Memory B cell (primary cell): ENCODE measurements at places on chromosomes 7 and 10.

DNA sequence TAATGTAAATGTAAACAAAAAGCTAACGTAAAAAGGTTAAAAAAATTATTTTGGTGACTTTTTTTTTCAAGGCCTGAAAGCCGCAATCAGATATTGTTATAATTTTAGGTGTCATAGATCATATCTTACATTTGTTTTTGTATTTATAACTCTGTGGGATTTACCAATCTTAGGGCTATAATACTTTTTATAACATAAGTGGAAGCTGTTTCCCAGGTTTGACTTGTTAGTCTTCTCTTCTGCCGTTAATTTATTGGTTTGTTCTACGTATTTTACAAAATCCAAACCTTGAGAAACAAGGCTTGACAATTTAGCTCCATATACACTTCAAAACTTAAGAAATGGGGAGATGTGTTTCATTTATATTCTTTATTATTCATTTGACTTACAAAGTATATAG is 119.4 kb downstream of the EVX1 start:
- no peaks in the 10 kb centered on the region for H3K36me3 ChIP-seq
- no peak overlapping the region for H3K27ac ChIP-seq
- peaks cover 10% of the 10 kb centered on the region for H3K27me3 ChIP-seq
- DNase-seq = no peak
- no peak overlapping the region for H3K4me3 ChIP-seq
- H3K4me1 ChIP-seq = peaks cover 3% of the 10 kb centered on the region

DNA sequence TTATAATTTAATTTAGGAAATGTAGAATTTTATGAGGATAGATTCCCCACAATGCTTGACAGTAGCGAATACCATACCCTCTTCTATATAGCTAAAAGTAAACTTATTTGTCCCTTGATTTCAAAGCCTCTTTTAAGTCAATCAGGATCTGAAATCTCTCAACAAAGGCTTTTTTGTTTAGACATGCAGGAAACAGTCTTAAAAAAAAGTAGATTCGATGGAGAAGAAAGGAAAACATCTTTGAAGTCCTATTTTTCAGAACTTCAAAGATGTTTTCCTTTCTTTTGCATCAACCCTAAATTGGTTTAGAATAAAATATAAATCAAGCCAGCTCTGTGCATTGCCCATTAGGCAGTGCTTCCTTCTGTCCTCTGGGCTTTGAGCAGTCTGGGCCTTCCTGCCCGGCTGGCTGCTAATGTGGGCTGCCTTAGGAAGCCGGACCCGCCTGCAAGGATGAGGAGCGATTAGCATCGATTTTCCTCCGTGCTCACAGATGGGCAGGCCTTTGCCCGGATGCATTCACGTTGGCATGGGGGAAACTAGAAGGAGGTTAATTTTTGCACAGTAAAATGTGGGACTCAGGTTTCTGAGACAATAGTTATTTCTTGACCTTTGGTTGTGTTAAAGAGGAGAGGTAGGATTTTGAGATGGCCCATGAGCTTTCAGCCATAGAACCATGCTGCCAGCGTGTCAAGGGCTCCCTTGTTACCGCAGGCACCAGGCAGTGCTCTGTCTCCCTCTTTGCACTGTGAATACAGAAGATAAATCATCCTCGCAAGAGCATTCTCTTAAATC is 15.5 kb downstream of the MSRB2 start:
- H3K36me3 ChIP-seq = peaks cover 33% of the 10 kb centered on the region
- H3K27ac ChIP-seq = no peak overlapping the region
- no peaks in the 10 kb centered on the region for H3K27me3 ChIP-seq
- DNase-seq = no peak

DNA sequence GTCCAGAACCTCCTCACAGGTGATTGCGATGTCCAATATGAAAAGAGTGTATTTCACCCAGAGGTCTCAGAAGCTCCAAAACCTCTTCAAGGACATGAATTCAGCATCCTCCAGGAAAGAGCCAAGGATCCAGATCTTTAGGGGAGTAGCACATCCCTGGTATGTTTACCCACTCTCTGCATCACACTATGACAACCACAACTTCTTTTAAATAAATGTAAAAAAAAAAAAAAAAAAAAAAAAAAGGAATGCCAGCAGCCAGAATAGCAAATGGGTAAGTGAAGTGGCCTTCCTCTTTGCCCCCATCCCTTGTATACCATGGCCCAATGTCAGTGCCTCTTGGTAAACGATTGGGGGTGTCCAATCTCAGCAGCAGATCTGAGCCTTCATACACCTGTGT is 67.3 kb downstream of the SORBS1 start:
- H3K4me1 ChIP-seq = no peaks in the 10 kb centered on the region
- no peaks in the 10 kb centered on the region for H3K36me3 ChIP-seq
- no peak for DNase-seq
- H3K4me3 ChIP-seq = no peak overlapping the region
- H3K27me3 ChIP-seq = peaks cover 19% of the 10 kb centered on the region

DNA sequence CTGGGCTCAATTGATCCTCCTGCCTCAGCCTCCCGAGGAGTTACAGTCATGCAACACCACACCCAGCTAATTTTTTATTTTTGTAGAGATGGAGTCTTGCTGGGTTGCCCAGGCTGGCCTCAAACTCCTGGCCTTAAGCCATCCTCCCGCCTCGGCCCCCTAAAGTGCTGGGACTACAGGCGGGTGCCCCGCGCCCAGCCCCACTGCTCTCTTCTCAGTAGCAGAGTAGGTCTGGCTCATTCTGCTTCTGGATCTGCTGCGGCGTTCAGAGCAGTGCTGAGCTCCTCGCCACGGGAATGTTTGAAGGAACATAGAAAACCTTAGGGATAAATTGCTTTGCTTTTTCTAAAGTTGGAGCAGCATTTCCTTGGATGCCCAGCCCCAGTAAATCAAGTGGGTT is 27.4 kb downstream of the WIPI2 start:
- DNase-seq = no peak
- H3K4me3 ChIP-seq = no peak overlapping the region
- H3K27me3 ChIP-seq = no peaks in the 10 kb centered on the region
- peaks cover 13% of the 10 kb centered on the region for H3K4me1 ChIP-seq

GRCh38 chr10:69464801-69465401 is 13.6 kb downstream of the TSPAN15 start:
- no peak overlapping the region for H3K4me3 ChIP-seq
- no peaks in the 10 kb centered on the region for H3K36me3 ChIP-seq
- no peak for DNase-seq
- no peaks in the 10 kb centered on the region for H3K27me3 ChIP-seq
- H3K4me1 ChIP-seq = peaks cover 2% of the 10 kb centered on the region

GRCh38 chr10:83522456-83522855 is 616.9 kb upstream of the GHITM start:
- no peak overlapping the region for H3K27ac ChIP-seq
- no peak for DNase-seq
- no peaks in the 10 kb centered on the region for H3K36me3 ChIP-seq
- H3K4me1 ChIP-seq = no peaks in the 10 kb centered on the region
- H3K27me3 ChIP-seq = no peaks in the 10 kb centered on the region

- peak overlapping the region; percentile 96 for H3K27ac ChIP-seq
- peak overlapping the region; percentile 100 for H3K4me3 ChIP-seq
- peaks cover 11% of the 10 kb centered on the region for H3K36me3 ChIP-seq
- H3K27me3 ChIP-seq = no peaks in the 10 kb centered on the region
Measured at GRCh38 chr7:144834641-144835144, 1.2 kb downstream of the TPK1 start.

GRCh38 chr7:147861945-147862344 is 728.6 kb upstream of the C7orf33 start:
- no peaks in the 10 kb centered on the region for H3K27me3 ChIP-seq
- no peak for DNase-seq
- H3K36me3 ChIP-seq = no peaks in the 10 kb centered on the region
- H3K4me3 ChIP-seq = no peak overlapping the region

GRCh38 chr10:17782921-17783665 is 26.1 kb upstream of the MRC1 start:
- H3K27me3 ChIP-seq = peaks cover 12% of the 10 kb centered on the region
- no peaks in the 10 kb centered on the region for H3K36me3 ChIP-seq
- H3K4me3 ChIP-seq = no peak overlapping the region
- H3K4me1 ChIP-seq = no peaks in the 10 kb centered on the region
- no peak for DNase-seq

DNA sequence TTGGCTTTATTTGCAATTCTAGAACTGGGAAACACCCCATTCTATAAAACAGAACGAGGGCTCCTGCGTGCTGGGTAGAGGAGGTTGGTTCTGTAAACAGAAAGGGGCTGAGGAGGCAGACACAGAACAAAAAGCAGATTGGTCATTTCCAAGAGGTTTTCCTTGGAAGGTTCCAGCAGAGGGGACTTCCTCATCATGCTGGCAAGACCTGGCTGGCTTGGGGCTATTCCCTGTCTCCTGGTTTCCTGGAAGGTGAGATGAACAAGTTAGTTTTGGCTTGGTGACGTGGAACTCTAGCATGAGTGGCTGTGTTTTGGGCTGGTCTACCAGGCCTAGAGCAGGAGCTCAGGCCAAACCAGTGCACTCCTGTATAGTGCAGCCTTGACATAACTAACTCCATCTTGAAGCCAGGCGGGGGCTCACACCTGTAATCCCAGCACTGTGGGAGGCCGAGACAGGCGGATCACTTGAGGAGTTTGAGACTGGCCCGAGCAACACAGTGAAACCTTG is 26.1 kb upstream of the DNAJB6 start:
- H3K27ac ChIP-seq = no peak overlapping the region
- DNase-seq = no peak
- no peak overlapping the region for H3K4me3 ChIP-seq
- H3K4me1 ChIP-seq = peaks cover 5% of the 10 kb centered on the region
- peaks cover 4% of the 10 kb centered on the region for H3K27me3 ChIP-seq
- H3K36me3 ChIP-seq = peaks cover 2% of the 10 kb centered on the region

DNA sequence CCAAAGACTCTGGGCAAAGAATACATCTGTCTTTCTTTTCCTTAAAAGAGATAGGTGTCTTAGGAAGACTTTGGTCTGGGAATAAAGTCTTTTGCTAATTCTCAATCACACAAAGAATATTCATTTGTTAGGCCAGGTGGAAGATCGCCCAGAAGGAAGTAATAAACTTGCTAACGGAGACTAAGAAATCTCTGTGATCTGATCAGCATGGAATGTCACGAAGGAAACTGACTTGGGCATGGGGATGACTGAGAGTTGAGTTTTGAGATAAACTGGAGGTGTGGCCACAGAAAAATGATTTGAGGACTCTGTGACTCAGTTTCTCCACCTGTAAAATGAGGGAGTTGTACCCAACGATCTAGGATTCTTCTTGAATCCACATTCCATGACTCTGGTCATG is 161.1 kb upstream of the SVIL start:
- no peaks in the 10 kb centered on the region for H3K27me3 ChIP-seq
- H3K36me3 ChIP-seq = no peaks in the 10 kb centered on the region
- no peak for DNase-seq
- H3K4me3 ChIP-seq = no peak overlapping the region

DNA sequence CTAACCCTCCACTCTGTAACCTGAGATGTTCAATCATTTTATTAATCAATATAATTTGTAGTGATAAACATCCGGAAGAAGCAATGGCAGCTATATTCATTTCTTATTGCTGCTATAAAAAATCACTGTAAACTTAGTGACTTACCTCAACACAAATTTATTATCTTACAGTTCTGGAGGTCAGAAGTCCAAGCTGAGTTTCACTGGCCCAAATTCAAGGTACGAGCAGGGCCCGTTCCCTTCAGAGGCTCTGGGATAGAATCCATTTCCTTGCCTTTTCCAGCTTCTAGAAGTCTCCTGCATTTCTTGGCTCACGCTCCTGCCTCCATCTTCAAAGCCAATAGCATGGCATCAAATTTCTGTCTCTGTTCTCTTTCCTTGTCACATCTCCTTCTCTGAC is 279.5 kb upstream of the SP8 start:
- no peaks in the 10 kb centered on the region for H3K36me3 ChIP-seq
- H3K4me3 ChIP-seq = no peak overlapping the region
- H3K27ac ChIP-seq = no peak overlapping the region
- peaks cover 6% of the 10 kb centered on the region for H3K27me3 ChIP-seq
- no peaks in the 10 kb centered on the region for H3K4me1 ChIP-seq
- no peak for DNase-seq

DNA sequence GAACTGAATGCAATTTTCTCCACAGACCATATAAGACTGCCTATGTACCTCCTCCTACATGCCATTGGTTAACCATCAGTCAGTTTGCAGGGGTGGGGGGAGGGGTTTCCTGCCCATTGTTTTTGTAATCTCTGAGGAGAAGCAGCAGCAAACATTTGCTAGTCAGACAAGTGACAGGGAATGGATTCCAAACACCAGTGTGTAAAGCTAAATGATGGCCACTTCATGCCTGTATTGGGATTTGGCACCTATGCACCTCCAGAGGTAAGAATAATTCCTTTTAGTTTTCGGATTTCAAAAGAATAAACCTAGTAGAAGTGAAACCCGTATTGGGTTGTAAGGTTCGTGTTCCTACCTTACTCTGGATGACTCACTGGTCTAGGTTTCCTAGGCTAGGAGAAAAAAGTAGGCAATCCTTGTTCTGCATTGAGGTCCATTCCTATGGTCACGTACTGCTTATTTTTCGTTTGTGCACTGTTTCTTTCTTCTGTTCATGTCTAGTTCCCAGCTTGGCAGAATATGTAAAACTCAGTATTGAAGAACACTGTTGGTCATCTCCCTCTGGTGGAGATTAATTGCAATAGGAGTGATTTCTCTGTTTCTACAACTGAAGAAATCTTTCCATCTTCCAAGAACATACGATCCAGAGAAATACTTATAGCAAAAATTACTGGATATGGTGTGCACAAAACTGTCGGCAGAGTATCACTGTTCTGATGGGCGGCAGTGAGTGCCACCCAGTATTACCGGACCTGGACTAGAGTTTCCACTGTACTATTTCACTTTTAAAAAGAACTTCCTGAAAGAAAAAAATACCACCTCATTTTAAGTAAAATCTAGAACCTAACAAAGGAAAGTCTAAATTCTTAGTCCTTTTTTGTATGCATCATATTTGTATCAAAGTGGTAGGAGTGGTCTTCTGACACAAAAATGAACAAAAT is at the start of gene AKR1C3:
Gene AKR1C3 (plus strand): TSS at position 150 of the 941 bp plus-strand sequence. CDS start 31 bp downstream, at position 181.
- peaks cover 6% of the 10 kb centered on the region for H3K27me3 ChIP-seq
- DNase-seq = no peak
- H3K4me3 ChIP-seq = no peak within 1 kb of the TSS
- no peak within 1 kb of the TSS for H3K27ac ChIP-seq

DNA sequence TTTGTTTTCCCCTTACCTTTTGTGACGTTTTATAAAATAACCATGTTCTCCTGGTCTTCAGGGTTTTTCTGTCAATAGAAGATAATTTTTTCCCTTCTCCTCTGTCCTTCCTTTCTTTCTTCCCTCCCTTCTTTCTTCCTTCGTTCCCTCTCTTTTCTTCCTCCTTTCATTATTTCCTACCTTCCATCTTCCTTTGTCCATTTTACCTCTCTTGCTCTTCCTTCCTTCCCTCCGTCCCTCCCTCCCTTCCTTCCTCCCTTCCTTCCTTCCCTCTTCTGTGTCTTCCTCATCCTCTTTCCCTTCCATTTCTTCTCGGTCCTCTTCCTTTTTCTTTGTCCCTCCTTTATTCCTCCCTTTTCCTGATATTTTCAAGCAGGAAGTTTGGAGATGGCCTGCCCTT is 128.2 kb downstream of the TEX36 start:
- no peaks in the 10 kb centered on the region for H3K36me3 ChIP-seq
- peaks cover 8% of the 10 kb centered on the region for H3K27me3 ChIP-seq
- H3K27ac ChIP-seq = no peak overlapping the region
- no peak for DNase-seq
- H3K4me3 ChIP-seq = no peak overlapping the region

- peak overlapping the region; percentile 3 for H3K4me3 ChIP-seq
- peaks cover 38% of the 10 kb centered on the region for H3K27me3 ChIP-seq
- peak; percentile 49 for DNase-seq
- H3K36me3 ChIP-seq = no peaks in the 10 kb centered on the region
- H3K27ac ChIP-seq = peak overlapping the region; percentile 76
Measured at GRCh38 chr7:27184337-27185012, 557 bp downstream of the HOXA11 start.

GRCh38 chr10:14151571-14151970 is 179.2 kb downstream of the FRMD4A start:
- DNase-seq = no peak
- H3K27ac ChIP-seq = no peak overlapping the region
- H3K4me1 ChIP-seq = no peaks in the 10 kb centered on the region
- no peak overlapping the region for H3K4me3 ChIP-seq
